T1000 (cell line): ENCODE measurements at places on chromosomes 6 and 20.

- DNase-seq: no peak
These were observed 313.6 kb downstream of the ALDH8A1 start for GRCh38 chr6:134636186-134636799.

- DNase-seq: no peak
These were observed 411.8 kb downstream of the CDKAL1 start for GRCh38 chr6:20946022-20946421.

DNA sequence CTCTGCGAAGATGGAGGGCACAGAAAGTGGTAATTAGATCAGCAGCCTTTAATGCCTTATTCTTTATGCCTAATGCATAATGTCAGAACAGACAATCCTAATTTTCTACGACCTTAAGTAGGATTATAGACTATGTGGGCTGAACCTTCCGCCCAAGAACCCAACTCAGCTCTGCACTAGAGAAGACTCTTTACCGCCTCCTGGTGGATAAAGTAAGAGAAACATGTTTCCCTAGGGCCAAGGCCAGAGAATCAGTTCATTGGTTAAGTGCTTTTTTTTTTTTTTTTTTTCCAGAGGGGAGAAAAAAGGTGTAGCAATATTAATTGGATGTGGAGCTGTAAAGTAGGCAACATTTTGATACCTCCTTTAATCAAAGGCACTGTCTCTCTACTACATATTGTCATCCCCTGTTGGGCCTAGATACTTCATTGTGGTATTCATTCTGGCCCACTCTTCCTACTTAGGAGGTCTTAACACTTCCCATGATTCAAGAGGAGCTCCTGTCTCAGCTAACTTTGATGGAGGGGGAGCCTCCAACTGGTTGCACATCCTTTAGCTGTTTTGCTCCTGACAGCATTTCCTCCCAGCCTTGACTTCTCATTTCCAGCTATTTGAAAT lies 124.9 kb upstream of the NRN1 start:
- DNase-seq: no peak

DNA sequence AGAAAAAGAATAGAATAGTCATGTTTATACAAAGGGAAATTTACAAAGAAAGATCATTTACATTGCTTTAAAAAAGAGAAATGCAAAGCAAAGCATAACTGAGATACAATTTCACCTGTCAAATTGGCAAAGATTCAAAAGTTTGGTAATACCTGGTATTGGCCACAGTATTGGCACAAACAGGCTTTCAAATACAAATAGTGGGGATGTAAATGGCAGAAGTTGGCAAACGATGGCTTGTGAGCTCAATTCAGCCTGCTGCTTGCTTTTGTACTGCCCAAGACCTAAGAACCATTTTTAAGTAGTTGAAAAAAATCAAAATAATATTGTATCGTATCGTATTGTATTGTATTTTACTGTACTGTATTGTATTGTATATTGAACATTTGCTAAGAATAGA lies 194.5 kb upstream of the JAG1 start:
- DNase-seq: no peak

- no peak for DNase-seq
These were observed 20.2 kb upstream of the NAA20 start for GRCh38 chr20:19996917-19997316.

GRCh38 chr20:45328451-45328850 lies 19.8 kb downstream of the SDC4 start:
- DNase-seq: no peak

DNA sequence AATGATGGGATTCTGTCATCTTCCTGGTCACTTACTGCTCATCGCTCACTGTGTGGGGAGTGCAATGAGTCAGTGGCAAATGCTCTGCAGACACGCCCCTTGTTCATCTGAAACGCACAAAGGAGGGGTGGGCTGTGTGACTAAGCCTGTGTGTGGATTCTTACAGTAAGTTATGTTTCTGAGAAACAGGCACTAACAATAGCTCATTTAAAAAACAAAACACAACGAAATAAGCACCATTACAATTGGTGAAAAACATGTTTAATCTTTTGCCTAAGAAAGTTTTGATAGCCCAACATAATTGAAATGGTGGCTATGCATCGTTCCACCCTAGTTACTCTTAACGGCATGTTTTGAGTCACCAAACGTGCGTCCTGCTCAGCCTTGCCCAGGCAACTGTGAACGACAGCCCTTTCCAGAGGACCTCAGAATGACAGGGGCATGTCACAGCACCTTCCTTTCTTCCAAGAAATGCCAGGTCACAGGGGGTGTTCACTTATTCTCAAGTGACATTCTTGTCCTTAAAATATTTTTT lies 118.4 kb upstream of the SGK1 start:
- DNase-seq: peak; percentile 58

DNA sequence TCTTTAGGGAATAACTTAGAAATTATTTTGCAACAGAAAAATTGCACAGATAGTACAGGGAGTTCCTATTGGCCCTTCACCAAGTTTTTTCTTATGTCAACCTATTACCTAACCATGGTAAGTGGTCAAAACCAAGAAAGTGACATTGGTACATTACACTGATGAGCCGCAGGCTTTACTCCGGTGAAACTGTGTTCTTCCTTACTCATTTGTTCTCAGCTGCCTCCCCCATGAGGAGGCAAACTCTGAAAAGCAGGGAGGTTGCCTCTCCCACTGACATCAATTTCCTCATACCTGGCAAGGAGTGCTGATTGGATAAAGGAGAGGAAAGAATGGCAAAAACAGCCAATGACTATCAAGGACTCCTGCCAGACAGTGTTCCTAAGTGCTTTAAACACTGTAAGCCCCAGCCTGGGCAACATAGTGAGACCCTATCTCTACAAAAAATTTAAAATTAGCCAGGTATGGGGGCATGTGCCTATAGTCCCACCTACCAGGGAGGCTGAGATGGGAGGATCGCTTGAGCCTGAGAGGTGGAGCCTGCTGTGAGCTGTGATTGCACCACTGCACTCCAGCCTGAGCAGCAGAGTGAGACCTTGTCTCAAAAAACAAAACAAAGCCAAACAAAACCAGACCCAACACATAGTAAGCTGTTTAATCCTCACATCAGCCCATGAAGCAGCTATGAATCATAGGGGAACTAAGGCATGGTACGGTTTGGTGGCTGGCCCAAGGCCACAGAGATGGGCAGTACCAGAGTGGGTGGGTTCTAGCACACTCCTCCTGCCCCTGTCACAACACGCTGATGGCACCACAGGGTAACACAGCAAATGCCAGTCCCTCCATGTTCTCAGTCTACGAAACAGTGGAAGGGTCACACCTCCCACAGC lies 24.7 kb downstream of the C20orf203 start:
- no peak for DNase-seq

DNA sequence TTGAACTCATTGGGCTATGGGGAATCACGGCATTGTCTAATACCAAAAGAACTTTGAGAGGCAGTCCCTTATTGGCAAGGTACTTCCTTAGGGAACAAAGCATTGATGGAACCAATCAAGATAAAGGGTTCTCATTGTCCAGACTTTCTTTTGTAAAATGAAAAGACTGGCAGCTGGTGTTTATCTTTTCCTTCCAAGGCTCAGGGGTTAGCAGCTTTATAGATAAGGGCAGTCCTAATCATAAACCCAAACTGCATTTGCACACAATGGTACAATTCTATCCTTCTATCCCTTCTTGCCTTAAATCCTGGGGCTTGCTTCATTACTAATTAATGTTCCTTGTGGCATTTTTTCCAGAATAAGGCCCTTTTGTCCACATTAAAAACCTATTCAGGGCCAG lies 28.6 kb downstream of the CDK19 start:
- no peak for DNase-seq

- DNase-seq: no peak
These were observed 79.4 kb upstream of the PRSS16 start for GRCh38 chr6:27168108-27168507.

- no peak for DNase-seq
These were observed 5.3 kb upstream of the OSBPL2 start for GRCh38 chr20:62232770-62233645.
